Germinal center (tissue), 1 donor: ENCODE measurements at places on chromosomes 5 and 9.
A peak's percentile ranks its signal among the peaks of the same experiment; 100 is the strongest.

DNA sequence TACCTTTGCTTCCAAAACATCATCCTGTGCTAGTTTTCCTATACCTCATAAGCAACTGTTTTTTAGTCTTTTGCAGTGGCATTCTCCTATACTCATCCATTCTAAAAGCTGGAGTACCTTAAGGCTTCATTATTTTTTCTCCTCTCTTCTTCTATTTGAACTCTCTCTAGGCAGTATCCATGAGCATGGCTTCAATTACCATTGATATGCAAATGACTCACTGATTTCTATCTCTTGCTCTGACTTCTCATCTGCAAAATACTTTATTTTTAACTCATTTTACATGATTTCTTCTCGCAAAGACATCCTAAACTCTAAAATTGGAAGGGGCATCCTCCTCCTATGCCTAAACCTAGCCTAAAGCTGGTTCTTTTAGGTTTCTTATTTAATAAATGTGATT, 365.1 kb upstream of the NUDT12 start:
- DNase-seq, result no peak

- no peak for DNase-seq
Observed at GRCh38 chr5:151815051-151815450, 43.3 kb downstream of the G3BP1 start.

DNA sequence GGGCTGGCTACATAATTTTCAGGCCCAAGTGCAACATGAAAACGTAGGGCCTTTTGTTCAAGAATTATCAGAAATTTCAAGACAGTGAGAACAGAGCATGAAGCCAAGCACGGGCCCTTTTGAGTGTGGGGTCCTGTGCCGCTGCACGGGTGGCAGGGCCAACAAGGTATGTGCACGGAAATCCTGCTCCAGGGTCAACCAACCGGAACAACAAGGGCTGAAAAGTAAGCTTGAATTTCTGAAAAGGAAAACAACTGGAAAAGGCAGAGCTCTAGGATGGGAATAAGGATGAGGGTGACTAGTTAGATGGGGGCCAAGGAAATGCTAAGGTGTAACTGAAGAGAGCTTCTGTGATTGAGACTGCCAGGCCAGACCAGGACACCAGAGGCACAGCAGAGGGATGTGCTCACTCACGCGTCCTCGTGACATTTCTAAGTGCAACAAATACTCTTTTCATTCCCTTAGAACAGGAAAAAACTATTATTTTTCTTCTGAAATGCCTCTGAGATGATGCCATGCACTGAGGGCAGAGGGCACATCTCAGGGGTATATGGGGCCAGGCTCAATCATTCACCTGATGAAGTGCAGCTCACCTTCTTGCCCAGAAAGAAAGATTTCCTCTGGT, 80.6 kb upstream of the LRRTM2 start:
- DNase-seq, result no peak

DNA sequence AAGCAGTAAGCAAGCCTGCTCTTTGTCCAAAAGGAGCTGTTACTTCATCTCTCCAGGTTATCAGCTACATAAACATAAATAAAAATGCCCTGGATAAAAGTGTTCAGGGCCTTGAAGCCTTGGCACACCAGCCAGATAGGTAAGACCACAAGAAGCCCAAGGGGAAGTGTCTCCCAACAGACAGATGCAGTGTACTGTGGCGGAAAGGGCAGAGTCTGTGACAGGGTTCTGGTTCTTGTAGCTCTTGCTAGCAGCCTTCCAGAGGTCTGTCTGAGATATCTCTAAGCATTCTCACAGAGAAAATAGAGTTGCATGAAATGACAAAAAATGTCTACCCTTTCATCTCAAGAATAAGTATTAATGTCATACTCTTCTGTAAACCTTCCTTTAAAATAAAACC, 30.1 kb downstream of the ISOC1 start:
- no peak for DNase-seq

GRCh38 chr5:171693412-171693811, 92.2 kb upstream of the SMIM23 start:
- DNase-seq, result no peak

GRCh38 chr9:76297721-76298239, 96.4 kb downstream of the RFK start:
- no peak for DNase-seq

DNA sequence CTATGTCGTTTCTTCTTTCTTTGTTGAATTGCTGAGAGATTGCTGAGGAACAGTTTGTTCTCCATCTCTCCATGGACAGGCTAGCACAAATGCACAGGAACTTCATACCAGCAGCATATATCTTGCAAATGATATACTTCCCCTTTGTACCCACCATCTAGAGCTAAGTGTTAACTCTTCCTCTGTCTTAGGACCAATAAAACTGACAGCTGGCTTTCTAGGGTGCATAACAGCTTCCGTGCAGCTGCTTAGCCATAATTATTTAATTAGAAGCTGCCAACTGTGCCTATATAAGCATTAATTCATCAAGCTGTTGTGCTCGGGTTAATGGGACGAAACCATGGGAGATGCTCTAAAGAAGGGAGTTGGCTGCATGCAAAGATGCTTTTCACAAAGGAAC, 38.7 kb downstream of the KCTD16 start:
- DNase-seq, result no peak

GRCh38 chr5:24026288-24026687, 518.9 kb downstream of the PRDM9 start:
- DNase-seq, result no peak

GRCh38 chr5:114101153-114101552, 260.7 kb upstream of the KCNN2 start:
- peak; percentile 11 for DNase-seq

DNA sequence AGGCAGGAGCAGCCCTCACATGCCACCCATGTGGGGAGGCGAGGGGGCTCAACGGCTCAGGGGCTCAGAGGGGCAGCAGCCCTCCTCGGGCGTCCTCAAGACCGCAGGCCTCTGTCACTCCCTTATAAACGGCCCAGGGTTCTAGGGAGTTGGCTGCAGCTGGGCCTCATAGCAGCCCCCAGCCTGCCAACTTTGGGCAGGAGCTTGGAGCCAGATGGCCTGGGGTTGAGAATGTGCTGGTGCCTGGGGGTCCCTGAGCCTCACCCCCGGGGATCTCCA, 51.0 kb upstream of the RNU6ATAC start:
- no peak for DNase-seq
